Renal pelvis (tissue), 12 donors: ENCODE measurements at places on chromosomes 1 and 21. TPM values are rescaled to one million over a fixed set of nuclear protein-coding genes. Genes with fewer than 3 reads are reported as not detected.

DNA sequence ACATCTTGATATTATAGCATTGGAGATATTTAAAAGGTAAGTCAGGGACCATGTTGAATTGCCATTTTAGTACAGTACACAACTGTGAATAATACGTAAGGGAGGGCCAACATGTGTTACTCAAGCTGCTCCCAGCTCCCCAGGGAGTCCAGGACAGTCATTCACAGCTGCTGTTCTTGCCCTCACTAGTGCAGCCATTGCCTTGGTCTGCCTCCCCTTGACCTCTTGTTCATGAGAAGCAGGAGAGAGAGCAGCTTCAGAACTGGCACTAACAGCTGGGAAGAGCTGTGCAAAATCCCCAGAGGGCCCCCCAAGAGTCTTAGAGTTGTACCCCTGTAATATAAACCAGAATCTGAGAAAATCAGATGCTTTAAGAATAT lies 16.4 kb downstream of the TCEANC2 start:
- no peak for DNase-seq

DNA sequence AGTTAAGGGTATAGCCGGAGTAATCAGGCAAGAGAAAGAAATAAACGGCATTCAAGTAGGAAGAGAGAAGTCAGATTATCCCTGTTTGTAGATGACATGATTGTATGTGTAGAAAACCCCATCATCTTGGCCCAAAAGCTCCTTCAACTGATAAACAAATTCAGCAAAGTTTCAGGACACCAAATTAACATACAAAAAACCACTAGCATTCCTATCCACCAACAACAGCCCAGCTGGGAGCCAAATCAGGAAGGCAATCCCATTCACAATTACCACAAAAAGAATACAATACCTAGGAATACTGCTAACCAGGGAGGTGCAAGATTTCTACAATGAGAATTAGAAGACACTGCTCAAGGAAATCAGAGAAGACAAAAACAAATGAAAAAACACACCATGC lies 45.3 kb downstream of the MAST2 start:
- DNase-seq = no peak

Gene FCER1G
- 9.8 TPM for polyA plus RNA-seq

Gene CENPF
- polyA plus RNA-seq = 109 TPM

Gene DUSP10
- 2.6 TPM for polyA plus RNA-seq

GRCh38 chr1:162716123-162716522 lies 74.4 kb upstream of the HSD17B7 start:
- no peak for DNase-seq

DNA sequence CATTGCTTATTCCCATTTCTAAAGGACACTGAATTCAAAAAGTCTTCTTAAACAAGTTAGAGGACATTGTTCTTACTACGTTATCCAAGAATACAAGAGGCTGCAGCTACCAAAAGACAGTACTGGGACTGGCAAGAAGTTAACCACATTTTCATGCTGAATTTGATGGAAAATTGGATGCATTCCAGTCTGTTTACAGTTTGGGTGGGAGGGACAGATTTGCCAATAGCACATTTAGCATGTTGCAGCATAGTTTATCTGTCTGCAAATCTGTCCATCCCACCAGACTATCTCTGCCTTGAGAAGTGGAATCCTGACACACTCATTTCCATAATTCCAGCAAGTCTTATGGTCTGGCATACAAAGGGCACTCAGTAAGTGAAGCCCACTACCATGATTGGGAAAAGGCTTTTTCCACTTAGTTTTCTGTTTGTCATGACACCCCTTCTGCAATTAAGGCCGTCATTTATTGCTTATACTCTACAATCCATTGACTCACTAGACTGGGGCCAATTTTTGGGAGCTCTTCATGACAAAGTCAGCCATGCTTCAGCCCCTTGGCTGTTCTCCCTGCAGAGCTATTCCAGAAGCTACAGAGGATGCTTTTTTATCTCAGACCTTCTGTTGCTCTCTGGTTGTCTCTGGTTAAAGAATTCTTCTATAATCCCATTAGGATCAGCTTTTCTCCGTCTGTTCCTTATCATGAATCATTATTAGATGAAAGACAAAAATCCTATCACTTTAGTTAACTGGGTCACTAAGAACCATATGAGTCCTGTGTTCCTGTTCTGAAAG lies 355.8 kb upstream of the PTBP2 start:
- no peak for DNase-seq

DNA sequence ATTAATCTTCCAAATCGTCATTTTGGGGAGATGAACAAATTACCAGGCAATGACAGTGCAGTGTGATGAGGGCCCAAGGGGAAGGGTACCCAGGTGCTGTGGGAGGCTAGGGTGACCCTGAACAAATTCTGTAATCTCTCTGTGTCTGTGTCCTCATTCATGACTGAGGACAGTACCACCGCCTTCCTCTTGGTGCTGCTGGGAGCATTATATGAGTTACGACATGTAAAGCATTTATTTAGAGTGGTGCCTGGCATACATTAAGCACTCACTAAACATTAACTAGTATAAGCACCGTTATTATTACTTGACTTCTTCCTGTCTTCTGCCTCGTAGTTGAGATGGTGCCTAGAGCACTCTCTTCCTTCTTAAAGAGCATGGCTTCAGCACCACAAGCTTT lies 468.2 kb upstream of the VAMP3 start:
- no peak for DNase-seq

DNA sequence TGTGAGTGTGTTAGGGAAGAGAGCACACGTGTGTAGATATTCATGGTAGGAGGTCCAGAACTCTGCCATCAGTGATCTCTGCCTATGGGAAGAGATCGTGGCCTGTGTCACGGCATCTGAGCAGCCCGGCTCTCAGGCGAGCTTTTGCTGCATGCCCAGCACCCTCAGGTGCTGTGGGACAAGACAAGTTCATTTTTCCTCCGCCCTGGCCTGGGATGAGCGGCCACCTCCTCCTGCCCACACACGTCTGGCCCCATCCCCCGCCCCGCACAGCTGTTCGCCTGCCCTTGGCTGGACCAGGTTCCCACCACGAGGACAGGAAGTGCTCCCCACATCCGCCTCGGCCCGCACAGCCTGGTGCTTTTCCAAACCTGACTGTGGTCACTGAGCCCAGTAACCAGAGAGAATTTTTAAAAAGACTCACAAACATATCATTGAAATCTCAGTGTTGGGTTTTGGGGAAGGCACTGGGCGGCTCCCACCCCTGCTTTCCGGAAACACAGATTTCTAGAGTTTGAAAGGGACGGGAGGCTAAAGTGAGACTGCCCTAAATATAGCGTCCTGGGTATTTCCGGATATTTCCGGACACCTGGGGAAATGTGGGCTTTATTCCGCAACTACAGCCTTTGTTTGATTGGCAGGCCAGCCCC lies 18.0 kb downstream of the BMP8A start:
- no peak for DNase-seq

DNA sequence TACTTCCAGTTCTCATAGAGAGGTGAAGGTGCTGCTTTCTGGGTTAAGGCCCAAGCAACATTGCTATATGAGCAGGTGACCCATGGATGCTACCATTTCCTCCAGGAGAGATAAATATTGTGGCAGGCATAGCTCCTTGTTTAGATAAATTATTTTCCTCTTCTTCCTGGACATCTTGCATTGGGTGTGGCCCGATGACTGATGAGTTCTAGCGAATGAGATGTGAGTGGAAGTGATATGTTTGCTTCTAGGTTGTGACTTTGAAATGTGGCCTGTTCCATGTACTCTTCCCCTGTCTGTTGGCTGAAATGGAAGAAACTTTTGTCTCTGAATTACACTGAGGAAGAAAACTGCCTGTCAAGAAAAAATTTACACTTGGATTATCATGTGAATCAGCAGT lies 101.7 kb upstream of the FMN2 start:
- DNase-seq = no peak

DNA sequence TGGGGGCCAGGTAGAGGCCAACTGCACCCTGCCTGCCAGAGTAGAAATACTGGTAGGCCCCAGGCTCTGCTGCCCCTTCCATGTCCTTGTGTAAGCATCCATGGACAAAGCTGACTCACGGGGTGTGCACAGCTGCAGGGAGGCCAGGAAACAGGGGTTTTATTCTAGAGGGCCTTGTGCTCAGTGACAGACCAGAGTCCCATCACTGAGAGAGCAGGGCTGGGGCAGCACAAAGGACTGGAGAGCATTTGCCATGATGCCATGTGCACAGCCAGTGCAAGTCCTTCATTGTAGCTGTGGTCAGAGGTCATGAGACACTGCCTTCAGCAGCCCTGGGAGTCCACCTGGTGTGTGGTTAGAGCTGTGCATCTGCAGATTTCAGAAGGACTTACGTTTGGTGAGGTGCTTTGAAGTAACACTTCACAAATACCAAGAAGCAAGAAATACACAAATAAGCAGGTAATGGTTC lies 8.1 kb downstream of the ARF1 start:
- no peak for DNase-seq

DNA sequence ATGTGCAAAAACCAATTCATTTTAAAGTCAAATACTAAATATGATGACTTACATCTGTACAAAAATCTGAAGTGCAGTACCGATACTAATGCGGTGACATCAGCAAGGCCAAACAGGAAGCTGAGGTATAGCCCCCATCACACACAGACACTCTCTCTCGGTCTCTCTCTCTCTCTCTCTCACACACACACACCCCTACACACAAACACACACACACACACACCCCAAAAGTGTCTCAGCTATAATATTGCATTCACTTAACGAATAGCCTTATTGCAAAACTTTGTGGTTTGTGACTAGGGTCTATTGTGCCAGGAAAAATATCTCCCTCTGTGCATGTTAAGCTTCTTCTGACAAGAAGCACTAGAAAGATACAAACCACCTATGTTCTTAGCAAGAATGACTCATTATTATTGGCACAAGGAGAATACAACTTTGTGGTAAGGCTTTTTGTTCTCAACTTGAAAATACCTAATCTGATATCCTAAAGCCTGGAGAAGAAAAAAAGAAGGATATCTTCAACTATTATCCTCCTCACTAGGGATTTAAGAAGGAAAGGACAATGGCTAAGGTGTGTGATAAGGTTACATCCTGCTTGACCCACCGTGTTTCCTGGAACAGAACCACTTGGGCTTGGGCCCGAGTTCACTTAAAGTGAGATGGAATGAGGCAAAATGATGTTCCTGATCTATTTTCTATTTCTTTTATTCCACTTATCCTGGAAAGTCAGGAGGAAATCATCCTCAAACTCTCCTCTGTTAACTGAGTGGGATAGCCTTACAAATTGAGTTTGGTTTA lies 107.1 kb downstream of the NIBAN1 start:
- DNase-seq = no peak

Gene AMY2B
- 45.6 TPM for polyA plus RNA-seq
